T-helper 17 cell (primary cell): ENCODE measurements at places on chromosomes 3 and 15.

DNA sequence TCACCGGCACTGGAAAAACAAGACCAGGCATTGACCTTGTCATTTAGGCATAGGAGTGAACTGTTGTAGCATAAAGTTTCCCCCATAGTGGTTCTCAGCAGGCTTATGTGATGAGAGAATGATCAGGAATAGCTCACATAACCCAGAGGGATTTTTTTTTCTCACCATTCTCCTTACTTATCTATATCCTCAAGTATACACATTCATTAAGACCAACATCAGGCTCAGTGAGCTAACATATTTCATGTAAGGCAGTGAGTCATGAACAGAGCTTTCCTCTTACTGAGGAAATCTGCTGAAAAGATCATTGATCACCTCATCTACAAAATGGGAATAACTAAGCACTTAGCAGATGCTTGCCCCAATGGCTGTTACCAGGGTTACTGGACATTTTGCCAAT is 396.6 kb upstream of the TMCO5A start:
- no peak for DNase-seq

- DNase-seq = no peak
These were observed 5.9 kb upstream of the CD47 start for GRCh38 chr3:108096532-108097321.

GRCh38 chr15:75436881-75437280 is 14.6 kb downstream of the SIN3A start:
- DNase-seq = no peak

GRCh38 chr3:32456429-32457130 is 46.1 kb downstream of the CMTM6 start:
- DNase-seq = no peak

- no peak for DNase-seq
These were observed 48.0 kb downstream of the B3GNT5 start for GRCh38 chr3:183300996-183301562.

- DNase-seq = no peak
These were observed 23.4 kb downstream of the KIF7 start for GRCh38 chr15:89631902-89632264.

DNA sequence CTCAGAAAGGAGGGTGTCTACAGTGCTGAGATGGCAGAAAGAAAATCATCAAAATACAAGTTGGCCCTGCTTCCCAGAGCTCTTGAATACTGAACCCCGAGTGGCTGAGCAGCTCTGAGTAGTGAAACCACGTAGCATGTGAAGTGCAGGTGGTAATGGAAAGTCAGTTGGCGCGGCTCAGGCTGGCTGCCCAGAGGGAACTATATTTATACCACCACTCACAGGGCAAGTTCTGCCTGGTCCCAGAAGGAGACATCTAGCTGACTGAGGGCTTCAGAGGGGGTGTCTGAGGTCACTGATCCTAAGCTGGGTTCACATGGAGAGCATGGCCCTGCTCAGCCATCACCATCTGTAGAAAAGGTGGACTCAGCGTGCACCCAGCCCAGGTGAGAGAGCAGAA is 129.6 kb upstream of the AGBL1 start:
- no peak for DNase-seq

- no peak for DNase-seq
These were observed 37.9 kb downstream of the ADIPOQ start for GRCh38 chr3:186880406-186880805.

GRCh38 chr3:37739579-37740290 is 121.9 kb upstream of the CTDSPL start:
- DNase-seq = no peak

GRCh38 chr15:53158995-53159394 is 368.9 kb upstream of the ONECUT1 start:
- no peak for DNase-seq

DNA sequence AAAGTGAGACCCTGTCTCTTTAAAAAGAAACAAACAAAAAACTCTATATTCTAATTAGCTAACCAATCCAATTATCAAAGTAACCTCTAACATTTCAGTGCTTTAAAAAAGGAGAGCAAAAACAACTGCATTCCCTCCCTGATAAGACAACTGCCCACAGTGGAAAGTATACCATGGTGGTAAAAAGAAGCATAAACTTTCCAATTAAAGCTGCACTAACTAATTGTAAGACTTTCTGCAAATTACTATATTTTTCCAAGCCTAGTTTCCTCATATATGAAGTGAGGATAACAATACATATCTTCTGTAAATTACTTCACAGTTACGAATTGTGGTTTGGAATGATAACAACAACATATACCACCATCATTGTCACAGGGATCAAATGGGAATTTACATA is 35.5 kb downstream of the STAG1 start:
- no peak for DNase-seq

DNA sequence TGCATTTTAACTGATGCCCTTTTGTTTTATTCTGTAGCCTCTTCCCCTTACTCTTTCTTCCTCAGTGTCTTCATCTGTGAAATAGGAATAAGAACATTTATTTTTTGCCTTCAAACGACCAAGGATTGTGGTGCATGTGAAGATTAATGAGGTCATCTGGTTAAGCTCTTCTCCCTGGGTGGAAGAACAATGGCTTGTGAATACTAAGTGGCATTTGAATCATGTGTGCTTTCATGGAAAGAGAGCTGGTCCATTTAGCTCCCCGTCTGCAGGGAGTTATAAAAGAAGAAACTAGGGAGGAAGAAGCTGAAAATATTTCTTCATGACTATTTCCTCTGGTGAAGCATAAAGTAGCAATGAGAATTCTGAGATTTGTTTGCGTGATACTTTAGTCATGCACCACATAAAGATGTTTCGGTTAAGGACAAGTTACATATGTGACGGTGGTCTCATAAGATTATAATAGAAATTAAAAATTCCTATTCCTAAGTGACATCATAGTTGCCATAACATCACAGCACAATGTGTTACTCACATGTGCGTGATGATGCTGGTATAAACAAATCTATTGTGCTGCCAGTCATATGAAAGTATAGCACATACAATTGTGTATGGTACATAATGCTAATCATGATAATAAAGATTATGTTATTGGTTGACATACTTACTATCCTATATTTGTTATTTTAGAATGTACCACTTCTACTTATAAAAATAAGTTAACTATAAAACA is 374.3 kb downstream of the RBMS3 start:
- no peak for DNase-seq

DNA sequence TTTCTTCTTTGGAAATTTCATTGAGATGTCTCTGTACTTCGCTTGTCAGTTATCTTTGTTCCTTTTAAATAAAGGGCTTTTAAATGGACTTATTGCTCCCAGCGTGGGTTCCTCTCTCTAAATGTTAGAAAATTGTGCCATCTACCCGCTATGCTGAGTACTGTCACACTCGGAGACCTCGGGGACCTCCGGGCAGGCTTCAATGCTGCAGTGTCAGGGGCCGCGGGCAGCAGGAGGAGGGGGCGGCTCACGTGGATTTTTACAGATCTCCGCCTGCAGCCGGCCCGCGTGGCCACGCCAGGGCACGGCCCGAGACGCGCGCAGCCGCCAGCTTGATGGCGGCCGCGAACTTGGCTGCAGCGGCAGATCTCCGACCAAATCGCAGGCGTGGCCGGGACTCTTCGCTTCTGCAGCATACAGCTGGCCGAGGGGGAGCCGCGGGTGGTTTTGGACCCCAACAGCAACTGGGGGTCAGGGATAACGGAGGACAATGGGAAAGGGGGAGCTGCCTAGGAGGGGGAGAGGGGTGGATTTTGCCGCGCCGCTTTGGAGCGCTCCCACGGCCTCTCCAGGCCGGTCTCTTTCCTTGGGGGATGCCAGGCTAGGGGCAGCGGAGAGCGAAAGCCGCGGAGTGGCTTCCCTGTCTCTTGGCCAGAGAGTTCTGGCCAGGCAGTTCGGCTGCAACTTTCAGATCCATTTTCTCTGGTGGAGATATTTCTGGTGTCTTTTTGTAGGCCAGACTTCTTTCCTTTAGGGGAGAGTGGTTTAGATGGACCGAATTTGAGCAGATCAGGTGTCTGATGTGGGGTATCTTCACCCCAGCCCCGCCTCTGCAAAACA is 15.3 kb downstream of the NR2F2 start:
- no peak for DNase-seq

DNA sequence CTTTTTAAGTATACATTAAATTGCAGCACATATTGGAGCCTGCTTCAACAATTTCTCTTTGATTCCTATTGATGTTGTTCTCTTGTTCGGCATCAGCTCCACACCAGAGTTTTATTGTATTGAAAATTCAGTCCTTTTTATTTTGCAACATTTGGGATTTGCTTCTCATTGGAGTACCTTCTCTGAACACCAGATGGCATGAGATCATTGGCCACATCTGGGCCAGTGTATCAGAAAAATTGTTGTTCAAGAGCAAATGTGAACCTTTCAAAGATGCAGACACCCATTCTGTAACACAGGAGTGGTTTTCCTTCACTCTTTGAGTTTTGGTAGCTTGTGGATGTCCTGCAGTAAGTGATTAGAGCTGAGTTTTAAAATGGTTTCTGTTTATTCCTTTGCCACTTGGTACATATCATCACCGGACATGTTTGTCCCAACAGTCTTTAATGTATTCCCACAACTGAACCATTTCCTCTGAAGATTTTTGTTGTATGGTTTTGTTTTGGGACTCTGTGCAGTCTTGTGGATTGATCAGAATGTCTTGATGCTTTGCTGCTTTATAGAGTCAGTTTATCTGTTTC is 96.1 kb downstream of the MCTP2 start:
- DNase-seq = no peak

- DNase-seq = no peak
These were observed 30.6 kb downstream of the INTS14 start for GRCh38 chr15:65580287-65580686.

DNA sequence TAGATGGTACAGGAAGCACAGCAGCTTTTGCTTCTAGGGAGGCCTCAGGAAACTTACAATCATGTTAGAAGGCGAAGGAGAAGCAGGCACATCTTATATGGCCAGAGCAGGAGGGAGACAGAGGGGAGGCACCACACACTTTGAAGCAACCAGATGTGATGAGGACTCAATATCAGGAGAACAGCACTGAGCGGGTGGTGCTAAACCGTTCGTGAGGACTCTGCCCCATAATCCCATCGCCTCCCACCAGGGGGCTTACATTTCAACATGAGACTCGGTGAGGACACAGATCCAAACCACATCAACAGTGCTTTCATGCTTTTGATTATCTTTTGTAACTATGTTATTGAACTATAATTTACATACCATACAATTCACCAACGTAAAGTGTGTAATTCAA is 7.6 kb upstream of the TMEM44 start:
- DNase-seq = peak; percentile 17

DNA sequence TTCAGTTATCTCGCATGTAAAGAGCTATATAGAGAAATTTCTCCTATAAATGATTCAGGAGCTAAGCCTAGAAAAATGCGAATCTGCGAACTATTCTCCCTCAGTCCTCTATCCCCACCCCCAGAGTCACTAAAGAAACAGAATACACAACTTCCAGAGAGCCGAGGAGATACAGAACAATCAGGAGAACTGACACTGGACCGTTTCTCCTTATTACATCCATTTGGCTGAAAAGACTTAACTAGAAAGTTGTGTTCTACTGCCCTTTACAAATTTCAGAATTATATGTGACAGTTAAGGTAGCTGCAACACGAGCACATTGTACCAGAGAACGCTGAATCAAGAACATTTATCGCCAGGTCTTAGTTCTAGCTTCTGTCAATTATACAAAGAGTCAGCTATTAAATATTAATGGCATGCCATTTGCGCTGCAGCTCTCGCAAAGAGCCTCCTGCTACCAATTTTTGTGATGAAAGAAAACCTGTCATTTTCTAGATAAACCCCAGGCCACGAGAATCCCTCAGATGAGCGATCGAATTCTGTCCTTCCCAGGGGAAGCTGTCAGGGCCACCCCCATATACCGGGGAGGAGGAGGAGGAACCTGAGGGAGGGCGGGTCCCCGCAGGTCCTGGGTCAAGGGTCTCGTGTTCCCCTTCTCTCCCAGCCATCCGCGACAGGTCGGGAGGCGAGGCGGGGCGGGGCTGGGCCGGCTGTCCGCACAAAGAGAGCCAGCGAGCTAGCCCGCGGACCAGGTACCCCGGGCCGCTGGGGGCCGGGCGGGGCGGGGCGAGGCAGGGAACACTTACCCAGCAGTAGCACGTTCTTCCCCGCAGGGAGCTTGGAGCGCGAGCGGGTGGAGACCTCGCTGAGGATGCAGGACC is 878 bp downstream of the DYNC1LI1 start:
- peak; percentile 40 for DNase-seq

DNA sequence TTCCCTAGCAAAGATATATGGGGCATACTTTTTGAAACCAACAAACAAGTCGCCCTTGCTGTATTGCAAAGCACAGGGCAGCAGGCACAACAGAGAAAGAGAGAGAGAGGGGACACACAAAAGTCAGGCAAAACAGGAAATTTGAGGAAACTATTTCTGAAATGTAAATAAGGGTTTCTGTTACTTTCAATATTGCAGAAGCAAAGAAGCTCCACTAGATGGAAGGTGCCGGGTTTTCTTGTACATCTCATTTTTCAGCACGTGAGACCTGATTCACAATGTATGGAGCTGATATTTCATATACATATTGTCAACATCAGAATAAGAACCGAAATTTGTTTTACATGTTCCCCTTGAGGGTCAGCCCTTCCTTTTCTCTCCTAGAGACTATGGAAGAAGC is 127.4 kb downstream of the FOXP1 start:
- DNase-seq = no peak

GRCh38 chr15:44775953-44776352 is 39.6 kb downstream of the TRIM69 start:
- DNase-seq = no peak

GRCh38 chr15:43241100-43241499 is 20.3 kb upstream of the EPB42 start:
- no peak for DNase-seq

GRCh38 chr3:197186887-197187588 is 111.4 kb downstream of the DLG1 start:
- no peak for DNase-seq

DNA sequence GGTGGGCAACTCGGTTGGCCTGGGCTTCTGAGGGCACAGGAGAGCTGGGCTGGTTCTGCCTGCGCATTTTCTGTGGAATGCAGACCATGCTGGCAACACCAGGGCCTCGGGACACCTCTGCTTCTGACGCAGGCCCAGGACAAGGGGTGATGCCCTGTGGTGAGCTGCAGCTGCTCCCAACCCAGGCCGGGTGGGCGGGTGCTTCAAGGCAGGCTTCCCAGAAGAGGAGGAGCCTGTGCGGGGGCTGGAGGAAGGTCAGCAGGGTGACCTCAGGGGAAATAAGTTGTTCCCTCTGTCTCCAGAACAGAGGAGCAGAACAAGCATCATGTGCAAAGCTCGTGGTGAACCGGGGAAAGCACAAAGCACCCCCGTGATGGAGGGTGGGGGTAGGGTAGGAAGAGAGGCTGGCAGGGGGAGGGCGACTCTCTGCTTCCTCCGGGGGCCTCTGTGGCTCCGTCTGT is 11.0 kb upstream of the PLXNA1 start:
- no peak for DNase-seq

- no peak for DNase-seq
These were observed 19.0 kb downstream of the TM4SF4 start for GRCh38 chr3:149493315-149494021.

GRCh38 chr15:73928241-73928579 is 1.9 kb downstream of the LOXL1 start:
- no peak for DNase-seq

- no peak for DNase-seq
These were observed 98.6 kb downstream of the TCF12 start for GRCh38 chr15:57017024-57017423.
